ENCODE measurements at places on chromosomes 3 and 15.

- DNase-seq: no peak
These were observed 28.4 kb upstream of the CCNL1 start for GRCh38 chr3:157188391-157188790.

DNA sequence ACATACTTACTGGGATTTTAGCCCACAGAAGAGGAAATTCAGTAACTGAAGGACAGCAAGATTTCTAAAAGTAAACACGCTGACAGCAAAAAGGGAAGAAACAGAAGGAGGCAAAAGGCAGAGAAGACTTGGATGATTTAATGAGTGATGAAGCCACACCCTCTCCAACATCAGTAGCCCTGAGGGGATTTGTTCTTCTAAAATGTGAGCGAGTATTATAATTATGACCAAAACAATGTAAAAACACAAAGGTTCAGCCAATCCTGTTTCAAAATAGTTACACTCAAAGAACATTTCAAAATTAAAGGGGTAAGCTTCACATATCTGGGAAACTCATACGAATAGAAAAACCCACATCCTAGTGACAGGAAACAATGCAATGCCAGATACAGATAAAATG, 25.0 kb downstream of the MCCC1 start:
- DNase-seq: no peak

GRCh38 chr15:89367485-89368451, 33.1 kb upstream of the POLG start:
- DNase-seq: no peak

- DNase-seq: peak; percentile 9
These were observed 13.3 kb downstream of the VILL start for GRCh38 chr3:38003817-38004414.

DNA sequence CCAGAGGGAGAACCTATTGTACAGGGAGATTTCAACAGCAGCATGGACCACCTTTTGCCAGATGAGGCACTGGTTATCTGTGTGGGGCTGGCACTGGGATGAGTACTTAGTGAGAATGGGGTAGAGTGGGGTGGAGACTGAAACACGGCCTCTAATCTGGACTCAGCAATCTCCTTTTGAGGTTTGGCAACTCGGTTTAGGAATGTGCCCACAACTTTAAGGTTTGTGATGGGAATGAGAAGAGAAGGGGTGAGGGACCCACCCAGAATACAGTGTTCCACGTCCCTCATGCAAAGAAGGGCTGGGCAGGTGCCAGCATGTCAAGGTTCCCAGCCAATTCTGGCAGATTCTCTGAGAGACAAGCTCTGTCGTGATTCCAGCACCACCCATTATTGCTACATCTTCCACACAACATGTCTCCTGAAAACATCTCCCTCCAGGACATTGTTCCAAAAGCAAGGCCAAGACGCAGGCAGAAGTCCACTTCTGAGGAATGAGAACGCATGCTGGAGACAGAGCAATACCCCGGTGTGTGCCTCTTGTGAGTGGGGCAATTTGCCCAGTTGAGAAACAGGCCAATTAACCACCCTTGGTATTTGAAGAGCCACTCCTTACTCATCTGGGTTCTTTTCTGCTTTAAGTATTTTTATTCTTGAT, 37.5 kb upstream of the CCR4 start:
- peak; percentile 22 for DNase-seq

- no peak for DNase-seq
These were observed 7.2 kb downstream of the TNFAIP8L3 start for GRCh38 chr15:51087513-51087912.

GRCh38 chr3:111667621-111668239, 72.6 kb upstream of the ZBED2 start:
- peak; percentile 12 for DNase-seq

GRCh38 chr3:46848271-46849044, 14.8 kb downstream of the MYL3 start:
- no peak for DNase-seq

- DNase-seq: no peak
These were observed 87.5 kb downstream of the RORA start for GRCh38 chr15:61141497-61142125.

- no peak for DNase-seq
These were observed 40.3 kb downstream of the MBNL1 start for GRCh38 chr3:152309031-152309430.

GRCh38 chr15:96521386-96521785, 190.9 kb downstream of the NR2F2 start:
- DNase-seq: no peak

DNA sequence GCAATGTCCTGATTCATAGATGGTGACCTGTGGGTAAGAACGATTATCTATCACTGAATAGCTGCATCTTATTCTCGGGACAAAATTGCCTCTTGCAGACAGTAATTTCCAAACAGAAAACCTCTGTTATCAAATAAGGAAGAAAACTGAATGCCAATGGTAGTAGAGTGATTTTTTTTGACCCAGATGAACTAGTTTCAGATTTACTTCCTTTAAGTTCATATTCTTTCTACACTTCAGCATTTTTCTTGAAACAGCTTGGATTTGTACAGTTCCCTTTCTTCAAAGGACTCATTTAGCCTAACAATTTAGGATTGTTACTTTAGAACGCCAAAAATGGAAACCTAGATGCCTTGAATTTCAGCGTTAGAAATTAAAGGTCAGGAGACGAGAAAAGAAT, 14.6 kb downstream of the ETV5 start:
- no peak for DNase-seq

- peak; percentile 41 for DNase-seq
These were observed 4.8 kb downstream of the RARRES1 start for GRCh38 chr3:158727206-158728060.

DNA sequence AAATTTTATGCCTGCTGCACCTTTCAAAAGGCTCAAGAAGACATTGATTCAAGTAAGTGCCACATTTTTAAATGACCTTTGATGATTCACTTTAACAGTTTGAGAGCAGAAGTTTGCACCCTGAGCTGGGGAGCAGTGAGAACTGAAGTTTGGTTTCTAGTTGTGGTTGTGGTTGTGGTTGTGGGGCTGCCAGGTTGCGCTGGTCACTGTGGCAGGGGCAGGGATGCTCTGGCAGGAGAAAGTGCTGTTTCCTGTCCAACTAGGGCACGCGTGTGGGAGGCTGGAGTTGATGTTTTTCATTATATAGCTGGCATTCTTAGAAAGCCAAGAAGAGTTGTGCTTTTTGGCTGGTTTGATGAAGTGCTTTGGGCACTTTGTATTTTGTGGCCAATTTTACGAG, 339.7 kb upstream of the NR2F2 start:
- no peak for DNase-seq

- DNase-seq: no peak
These were observed 116.5 kb downstream of the LPP start for GRCh38 chr3:188270423-188270972.

GRCh38 chr3:65081536-65081935, 393.7 kb upstream of the ADAMTS9 start:
- DNase-seq: no peak

- peak; percentile 71 for DNase-seq
These were observed 30.6 kb downstream of the CRTC3 start for GRCh38 chr15:90560229-90560776.

- no peak for DNase-seq
These were observed 242.3 kb upstream of the ROBO1 start for GRCh38 chr3:80010021-80010571.

GRCh38 chr3:106232956-106233355, 364.1 kb upstream of the CBLB start:
- DNase-seq: no peak

GRCh38 chr3:136858381-136858780, 3.6 kb upstream of the NCK1 start:
- no peak for DNase-seq

DNA sequence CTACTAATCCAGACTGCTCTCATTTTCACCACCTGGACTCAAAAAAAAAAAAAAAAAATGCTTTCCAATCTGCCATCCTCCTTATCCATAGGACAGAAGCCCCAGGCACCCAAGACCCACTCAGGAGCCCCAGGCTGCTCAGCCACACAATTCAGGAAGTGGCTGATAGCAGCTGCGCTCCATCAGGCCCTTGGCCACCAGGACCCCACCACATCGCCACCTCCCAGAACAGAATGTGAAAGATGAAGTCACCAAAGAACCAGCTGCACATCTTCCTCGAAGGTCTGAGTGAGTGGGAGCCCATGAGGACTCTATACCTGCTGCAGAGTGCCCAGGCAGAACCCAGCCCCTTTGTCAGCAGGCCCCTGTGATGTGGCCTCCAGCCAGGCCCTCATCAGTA, 19.5 kb downstream of the POC1A start:
- no peak for DNase-seq

- no peak for DNase-seq
These were observed 1.6 kb upstream of the GOLM2 start for GRCh38 chr15:44286814-44287452.

GRCh38 chr3:131694376-131694775, 191.6 kb upstream of the MRPL3 start:
- DNase-seq: no peak

DNA sequence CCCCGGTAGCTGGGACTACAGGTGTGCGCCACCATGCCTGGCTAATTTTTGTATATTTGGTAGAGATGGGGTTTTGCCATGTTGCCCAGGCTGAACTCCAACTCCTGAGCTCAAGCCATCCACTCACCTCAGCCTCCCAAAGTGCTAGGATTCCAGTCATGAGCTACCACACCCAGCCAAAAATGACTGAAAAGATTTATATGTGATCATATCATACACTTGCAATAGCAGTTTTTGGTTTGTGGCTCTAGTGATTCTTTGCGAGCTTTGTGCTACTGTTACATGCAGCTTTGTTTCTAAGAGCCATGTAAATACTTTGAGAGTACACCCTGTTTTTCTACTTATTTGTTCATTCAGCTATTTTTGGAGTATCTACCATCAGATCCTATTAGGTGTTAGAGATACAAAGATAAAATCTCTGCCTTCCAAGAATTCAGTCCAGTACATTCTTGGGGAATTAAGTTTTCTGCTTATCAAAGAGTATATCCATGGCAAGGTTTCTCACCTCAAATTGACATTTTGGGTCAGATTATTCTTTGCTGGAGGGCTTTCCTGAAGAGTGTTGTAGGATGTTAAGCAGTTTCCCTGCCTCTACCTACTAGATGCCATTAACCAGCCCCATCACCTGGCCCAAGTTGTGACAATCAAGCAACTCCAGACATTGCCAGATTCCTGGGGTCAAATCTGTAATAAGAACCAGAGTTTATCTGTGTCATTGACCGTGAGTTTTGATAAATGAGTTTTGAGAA, 15.0 kb downstream of the SNAP23 start:
- DNase-seq: no peak

DNA sequence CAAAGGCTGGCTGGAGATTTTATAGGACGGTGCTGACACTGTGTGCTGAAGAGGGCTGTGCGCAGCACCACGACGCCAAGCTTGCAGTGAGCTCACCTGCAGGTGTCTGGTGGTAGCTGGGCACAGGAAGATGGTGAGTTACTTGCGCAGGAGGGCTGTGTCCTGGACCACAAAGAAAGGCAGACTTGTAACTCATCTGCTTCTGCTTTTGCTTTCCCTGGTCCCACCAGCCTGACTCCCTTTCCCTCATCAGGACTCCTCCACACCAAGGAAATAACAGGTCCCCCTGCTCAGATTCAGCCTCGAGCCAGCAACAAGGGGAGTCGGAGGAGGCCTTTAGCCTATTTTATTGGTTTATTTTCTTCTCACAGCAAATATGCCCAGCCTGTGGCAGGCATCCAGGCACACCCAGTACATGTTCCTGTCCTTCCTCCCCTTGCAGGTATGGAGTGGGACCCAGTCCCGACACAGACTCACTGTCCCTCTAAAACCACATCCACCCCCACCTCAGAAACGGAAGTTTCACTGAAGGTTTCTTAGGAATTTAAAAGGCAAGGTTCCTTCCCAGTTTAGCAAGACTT, 35.6 kb upstream of the FLNB start:
- no peak for DNase-seq

- no peak for DNase-seq
These were observed 36.6 kb downstream of the CHD2 start for GRCh38 chr15:92936693-92937092.

DNA sequence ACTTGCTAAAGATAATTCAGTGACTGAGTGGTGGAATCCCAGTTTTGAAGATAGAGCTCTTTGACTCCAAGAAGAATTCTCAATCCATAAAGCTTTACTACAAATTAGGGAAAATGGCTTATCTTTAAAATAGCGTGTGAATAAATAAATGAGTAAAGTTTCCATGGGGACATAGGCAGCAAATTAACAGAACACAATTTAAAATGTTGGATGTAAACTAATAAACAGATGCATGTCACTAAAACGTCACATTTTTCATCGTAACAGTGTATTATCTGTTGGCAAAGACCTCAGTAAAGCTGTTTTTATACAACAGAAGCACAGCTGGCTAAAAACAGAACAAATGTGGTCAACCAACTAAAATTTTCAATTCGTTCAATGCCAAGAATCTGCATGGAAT, 913.9 kb upstream of the CFAP20DC start:
- no peak for DNase-seq

GRCh38 chr3:5012367-5012766, 33.1 kb downstream of the BHLHE40 start:
- no peak for DNase-seq

DNA sequence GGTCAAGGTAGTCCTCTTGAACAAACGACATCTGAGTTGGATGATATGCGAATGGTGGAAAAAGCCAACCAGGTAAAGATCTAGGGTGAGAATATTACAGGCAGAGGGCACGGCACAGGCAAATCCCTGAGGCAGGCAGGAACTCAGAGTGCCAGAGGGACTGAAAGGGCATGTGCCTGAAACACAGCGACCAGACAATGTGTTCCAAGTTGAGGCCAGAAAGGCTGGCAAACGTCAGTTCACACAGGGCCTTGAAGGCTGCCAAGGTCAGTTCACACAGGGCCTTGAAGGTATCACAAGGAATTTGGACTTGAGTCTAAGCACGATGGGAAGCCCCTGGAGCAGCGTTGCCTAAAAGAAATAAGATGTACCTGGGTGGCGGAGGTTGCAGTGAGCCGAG, 20.1 kb downstream of the HES1 start:
- DNase-seq: no peak

GRCh38 chr3:140748903-140749302, 71.0 kb downstream of the TRIM42 start:
- no peak for DNase-seq

DNA sequence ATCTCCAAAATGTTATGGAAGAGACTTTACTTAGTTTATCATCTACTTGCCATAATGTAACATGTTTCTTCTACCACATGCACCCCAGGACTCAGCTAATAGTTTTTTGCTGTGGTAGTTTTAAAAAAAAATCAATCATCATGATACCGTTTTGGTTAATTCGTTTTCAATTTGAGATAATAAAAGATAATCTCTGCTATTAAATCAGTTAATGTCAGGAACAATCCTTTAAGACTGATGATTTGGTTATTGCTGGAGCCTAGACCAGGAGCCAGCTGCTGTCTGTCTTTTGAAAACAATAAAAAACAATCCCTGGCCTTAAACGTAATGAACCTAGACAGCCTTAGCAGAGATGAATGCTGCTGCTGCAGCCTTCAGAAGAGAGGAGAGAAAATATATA, 403.7 kb downstream of the OXSM start:
- DNase-seq: no peak

- DNase-seq: no peak
These were observed 198.4 kb downstream of the ATP10A start for GRCh38 chr15:25664761-25665160.

GRCh38 chr3:124607163-124607562, 123.1 kb upstream of the UMPS start:
- DNase-seq: no peak
